ENCODE measurements at places on chromosomes 13 and 19.

GRCh38 chr13:81041761-81042160 lies 700.8 kb upstream of the SPRY2 start:
- no peak for DNase-seq

- DNase-seq = no peak
These were observed 285.9 kb downstream of the RFC3 start for GRCh38 chr13:34103854-34104253.

DNA sequence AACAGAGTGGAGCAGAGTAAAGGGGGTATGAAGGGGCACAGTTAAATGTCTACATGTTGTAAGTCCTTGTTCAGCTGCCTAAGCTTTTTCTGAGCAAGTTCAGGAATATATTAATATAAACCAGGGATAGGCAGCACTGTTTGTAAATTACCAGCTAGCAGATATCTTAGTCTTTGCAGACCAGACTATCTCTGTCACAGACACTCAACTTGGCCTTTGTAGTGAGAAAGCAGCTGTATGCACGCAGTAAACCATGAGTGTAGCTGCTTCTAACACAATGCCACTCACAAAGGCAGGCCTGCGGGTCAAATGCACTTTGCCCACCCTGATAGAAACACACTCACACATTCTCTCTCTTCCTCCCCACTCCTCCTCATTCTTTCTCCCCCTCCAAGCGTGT lies 1016.9 kb downstream of the UQCRFS1 start:
- no peak for DNase-seq

- DNase-seq = no peak
These were observed 52.4 kb upstream of the SOX21 start for GRCh38 chr13:94764576-94765321.

- no peak for DNase-seq
These were observed 2.4 kb upstream of the CCDC9 start for GRCh38 chr19:47253970-47254369.

DNA sequence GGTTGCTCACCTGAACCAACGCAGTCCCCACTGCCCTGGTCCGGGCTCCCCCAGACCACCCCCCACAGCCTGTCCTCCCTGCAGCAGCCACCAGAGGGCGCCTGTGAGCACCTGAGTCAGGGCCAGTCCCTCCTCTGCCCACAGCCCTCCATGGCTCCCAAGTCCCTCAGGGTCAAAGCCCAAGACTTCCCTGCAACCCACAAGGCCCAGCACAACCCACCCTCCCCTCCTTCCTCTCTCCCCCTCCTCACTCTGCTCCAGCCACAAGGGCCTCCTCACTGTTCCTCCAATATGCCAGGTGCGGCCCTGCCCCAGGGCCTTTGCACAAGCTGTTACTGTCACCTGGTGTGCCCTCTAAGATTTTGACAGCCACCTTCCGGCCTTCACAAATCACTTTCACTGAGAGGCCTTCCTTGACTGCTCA lies 10.9 kb downstream of the GNA15 start:
- no peak for DNase-seq

DNA sequence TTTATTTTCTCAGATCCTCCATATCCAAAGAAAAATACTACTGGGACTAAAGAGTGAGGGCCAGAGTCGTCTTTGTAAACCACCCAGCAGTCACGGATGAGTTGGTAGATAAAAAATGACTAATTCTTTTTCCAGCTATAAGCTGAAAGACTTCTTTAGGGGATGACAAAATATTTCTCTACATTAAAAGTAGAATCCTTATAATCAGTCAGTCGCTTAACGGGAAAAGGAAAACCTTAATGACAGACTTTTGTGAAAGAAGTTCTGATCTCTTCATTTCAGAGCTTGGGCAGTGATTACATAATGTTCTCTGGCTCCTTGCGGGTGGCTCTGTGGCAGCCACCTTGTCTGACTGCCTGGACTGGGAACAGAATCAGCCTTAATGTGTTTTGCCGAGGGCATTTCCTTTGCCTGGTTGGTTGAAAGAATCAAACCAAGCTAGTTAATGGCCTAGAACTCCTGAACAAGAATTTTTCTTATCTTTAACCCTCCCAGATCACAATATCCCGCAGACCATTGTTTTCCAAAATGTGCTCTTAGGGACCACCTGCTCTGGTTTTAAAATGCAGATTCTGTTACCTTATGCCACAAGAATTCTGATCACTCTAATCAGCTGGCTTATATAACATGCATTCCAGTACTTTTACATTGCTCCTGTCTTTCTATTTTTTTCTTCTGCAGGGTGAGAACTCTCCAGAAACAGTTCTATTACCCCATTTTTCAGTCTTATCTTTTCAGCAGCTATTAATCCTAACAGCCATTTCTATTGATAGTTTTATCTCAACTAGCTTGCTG lies 2.5 kb downstream of the ITM2B start:
- DNase-seq = peak; percentile 42

- DNase-seq = no peak
These were observed 144.8 kb downstream of the UFM1 start for GRCh38 chr13:38494445-38494844.

DNA sequence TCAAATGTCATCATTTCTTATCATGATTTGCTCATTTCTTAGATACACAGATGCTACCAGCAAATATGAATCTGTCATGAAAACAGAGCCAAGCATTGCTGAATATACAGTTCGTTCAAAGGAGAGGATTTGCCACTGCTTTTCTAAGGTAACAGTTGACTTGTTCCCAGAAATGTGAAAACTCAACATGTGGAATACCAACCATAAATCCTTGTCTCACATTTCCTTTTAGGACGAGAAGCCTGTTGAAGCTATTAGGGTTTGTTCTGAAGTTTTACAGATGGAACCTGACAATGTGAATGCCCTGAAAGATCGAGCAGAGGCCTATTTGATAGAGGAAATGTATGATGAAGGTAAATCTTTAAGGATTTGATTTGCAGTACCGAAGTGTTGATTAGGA lies 86.7 kb downstream of the DNAJC3 start:
- DNase-seq = no peak

DNA sequence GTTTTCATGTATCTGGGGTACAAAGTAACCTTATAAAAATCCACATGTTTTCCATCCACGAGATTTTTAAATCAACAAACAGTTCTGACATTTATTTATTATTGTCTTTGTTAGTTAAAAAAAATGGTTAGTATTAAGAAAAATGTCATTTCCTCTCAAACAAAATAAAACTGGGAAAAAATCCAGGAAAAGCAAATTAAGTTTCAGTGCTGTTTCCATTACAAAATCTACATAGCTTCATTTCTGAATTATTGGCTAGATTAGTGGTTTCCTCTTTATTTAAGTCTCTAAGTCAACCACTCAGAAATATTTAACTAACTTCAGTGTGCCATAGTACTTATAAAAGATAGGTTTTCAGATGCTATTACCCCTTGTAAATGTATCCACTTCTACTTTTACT lies 49.1 kb downstream of the MZT1 start:
- no peak for DNase-seq

- DNase-seq = no peak
These were observed 285.0 kb upstream of the SLC10A2 start for GRCh38 chr13:103351035-103351828.

- no peak for DNase-seq
These were observed 441.1 kb upstream of the HTR2A start for GRCh38 chr13:47337781-47338507.

DNA sequence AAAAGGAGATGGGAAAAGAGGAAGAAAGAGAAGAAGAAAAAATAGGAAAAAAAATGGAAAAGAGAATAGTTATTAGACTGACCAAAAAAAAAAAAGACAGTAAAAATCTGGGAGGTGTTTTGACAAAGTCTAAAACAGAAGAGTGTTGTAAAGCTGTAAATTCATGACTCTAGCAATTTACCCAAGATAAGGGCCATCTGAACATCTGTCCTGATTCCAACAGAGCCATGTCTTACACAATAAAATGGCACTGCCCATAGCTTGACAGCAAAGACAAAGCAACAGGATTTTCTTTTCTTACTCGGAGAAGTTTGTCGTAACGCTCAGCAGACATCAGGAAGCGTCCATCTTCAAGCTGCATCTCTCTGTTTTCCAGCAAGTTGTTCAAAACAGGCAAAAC lies 69.8 kb downstream of the VWA8 start:
- DNase-seq = no peak

Data from cerebellar nuclear complex (tissue), 1 donor.